ENCODE measurements at places on chromosomes 5 and 9.

DNA sequence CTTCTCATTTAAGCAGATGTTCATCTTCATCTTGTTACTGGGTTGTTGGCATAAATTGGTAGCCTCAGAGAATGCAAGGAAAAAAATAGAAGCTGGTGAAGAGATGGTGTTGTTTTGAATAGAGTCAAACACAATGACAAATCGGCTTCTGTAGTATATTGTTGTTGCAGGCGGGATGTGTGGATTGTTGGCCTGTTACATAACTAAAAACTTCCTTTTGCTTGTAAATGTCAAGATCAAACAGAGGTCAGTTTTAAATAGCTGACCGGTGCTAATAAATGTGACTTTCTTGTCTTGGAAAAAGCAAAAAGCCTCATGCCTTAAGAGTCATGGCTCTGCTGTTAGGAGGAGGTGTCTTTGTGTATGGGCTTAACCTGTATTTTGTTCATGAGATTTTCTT, 59.2 kb downstream of the CCDC192 start:
- DNase-seq, result no peak

DNA sequence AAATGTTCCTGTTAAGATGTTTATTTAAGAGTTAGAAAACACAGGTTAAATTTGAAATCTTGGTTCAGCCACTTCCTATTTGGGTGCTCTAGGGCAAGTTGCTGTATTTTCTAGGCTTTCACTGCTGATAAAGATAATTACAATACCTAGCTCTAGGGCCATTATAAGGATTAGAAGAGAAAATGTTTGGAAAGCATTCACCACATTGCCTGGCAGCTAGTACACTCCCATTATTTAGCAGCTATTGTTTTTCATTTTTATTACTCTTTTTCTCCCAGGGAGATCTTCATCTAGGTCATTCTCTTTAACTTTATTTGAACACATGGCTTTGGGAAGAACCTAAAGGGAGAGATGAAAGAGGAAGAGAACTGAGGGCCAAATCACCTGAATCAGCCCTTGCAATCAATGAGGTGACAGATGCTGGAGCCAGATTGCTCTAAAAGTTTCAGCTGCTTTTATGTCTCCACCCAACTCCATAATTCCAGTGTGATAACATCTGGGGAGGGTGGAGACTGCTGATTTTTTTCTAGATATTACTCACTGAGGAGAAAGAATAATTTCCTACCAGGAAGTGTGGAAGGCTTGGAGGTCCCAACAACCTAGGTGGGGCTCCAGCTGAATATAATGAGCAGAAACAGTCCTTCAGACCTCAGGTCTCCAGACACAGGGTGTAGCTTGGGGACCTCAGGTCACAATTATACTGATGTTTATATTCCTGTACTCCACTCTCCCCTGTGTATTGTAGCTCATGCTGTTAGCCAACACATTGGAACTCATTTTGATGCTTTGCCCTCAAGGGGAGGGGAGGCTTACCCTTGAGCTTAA, 640.0 kb downstream of the RAB3C start:
- DNase-seq, result no peak

DNA sequence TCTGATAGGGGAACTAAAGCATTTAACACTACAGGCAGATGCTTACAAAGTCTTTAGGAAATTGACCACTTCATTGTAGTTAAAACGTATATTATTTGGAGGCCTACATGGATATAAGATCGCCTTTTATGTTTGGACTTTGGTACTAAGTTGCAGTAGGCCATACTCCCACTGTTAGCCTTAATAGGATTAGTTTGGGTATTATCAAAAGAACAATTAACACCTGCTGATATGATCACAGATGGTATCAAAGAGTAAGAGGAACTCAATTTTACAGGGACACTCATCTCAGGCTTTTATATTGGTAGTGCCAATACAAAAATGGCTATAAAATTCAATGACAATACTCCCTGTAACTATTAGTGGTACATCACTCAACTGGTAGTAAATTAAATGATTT, 1183.0 kb downstream of the MAT2B start:
- no peak for DNase-seq

GRCh38 chr5:10685115-10685521, 75.9 kb downstream of the DAP start:
- DNase-seq, result no peak

- no peak for DNase-seq
These were observed 68.7 kb upstream of the CTSL start for GRCh38 chr9:87657190-87657589.

GRCh38 chr9:123395276-123395688, 39.3 kb downstream of the CRB2 start:
- DNase-seq, result no peak

DNA sequence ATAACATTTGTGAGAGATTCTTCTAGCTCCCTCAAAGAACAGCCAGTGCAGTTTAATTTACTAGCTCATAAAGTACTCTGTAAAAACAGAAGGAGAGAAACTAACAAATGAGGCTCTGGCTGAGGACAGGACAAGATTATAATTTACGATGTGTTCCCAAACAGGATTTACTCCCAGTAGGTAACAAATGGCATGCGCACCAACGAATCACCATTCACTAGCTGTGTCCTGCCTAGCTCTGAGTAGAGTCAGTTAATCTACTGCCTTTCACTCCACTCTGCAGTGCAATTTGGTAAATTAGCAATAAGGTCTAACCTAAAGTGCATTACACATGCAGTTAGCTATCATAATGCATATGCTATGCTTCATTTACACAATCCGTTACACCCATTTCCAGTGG, 497.4 kb upstream of the CCNG1 start:
- DNase-seq, result no peak

- DNase-seq, result no peak
These were observed 239.0 kb downstream of the SYK start for GRCh38 chr9:91040371-91041215.

GRCh38 chr9:6197330-6197729, 18.3 kb upstream of the IL33 start:
- DNase-seq, result no peak

DNA sequence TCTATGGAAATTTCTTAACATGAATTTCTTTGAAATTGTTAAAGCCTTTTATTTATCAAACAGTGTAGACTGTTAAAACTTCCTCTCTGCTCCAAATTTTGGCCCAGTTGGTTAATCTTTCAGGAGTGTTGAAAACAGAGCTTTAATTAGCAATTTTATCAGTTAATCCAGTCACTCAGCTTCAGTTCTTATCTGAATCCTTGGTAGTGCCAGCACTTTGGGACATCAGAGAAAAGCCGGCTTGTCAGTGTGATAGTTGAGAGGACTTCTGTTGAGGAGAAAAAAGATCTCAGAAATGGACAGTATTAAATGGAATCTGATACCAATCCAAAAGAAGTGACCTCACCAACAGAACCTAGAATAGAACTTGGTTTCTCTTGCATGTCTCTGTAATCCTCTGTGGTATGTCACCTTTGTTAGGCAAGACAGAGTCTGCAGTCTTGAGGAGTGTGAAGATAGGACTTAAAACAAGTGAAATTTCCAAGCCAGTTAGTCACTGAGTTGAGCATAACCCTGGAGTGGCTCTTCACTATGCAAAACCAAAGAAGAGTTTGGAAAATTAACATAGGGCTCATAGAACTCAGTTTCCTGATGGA, 251.8 kb downstream of the NNT start:
- no peak for DNase-seq

- DNase-seq, result no peak
These were observed 9.0 kb upstream of the CCDC125 start for GRCh38 chr5:69341520-69342161.

GRCh38 chr5:150734579-150735384, 24.0 kb downstream of the DCTN4 start:
- no peak for DNase-seq

GRCh38 chr9:91837981-91838731, 111.9 kb downstream of the ROR2 start:
- DNase-seq, result no peak

- no peak for DNase-seq
These were observed 13.0 kb upstream of the C9orf72 start for GRCh38 chr9:27586304-27586703.

DNA sequence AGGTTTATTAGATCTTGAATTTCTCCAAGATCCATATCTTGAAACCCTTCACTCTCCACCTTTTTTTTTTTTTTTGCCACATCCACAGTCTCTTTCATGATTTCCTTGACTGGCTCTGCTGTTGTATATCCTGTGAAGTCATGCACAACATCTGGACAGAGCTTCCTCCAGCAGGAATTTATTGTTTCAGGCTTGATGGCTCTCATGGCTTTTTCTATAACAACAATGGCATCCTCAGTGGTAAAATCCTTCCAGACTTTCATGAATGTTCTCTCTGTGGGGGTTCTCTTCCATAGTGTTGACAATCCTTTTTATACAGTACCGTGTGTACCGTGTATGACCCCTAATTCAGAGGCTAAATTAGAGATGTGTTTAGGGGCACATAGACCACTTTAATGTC, 24.0 kb downstream of the RANBP17 start:
- no peak for DNase-seq

DNA sequence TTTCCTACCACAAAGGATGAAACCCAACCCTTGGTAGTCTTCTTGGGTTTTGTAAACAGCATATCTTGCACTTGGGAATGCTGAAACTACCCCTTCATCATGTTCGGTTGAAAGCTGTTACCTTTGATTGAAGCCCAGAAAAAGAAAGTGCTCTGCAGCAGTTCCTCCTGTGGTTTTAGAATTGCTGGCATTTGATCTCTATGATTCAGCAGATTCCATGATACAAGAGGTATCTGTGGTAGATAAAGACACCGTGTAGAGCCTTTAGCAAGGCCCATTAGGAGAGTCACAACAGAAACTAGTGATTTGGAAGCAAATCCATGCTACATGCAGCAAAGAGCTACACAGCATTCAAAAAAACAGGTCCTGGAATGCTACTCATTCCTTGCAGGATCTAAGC, 557.0 kb downstream of the TLE1 start:
- DNase-seq, result no peak

- no peak for DNase-seq
These were observed 258.1 kb downstream of the SYK start for GRCh38 chr9:91059713-91060112.

- DNase-seq, result no peak
These were observed 2.5 kb upstream of the FGF1 start for GRCh38 chr5:142688281-142688989.

DNA sequence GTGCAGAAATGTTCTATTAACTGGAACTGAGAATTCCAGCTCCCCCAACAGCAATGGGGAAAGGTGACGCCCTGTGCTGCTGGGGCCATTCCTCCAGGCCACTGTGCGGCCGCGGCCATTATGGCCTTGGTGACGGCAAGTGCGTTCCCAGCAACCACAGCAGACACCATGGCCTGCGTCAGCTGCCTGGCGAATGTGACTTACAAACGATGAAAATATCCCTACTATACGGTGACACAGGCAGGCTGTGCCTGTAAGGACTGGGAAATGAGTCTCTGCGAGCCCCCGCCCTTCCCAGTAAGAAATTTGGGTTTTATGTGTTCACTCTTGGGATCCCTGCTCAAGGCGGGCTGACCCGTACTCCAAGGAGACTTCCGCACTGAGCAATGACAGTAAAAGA, 20.6 kb downstream of the CLPTM1L start:
- DNase-seq, result no peak

DNA sequence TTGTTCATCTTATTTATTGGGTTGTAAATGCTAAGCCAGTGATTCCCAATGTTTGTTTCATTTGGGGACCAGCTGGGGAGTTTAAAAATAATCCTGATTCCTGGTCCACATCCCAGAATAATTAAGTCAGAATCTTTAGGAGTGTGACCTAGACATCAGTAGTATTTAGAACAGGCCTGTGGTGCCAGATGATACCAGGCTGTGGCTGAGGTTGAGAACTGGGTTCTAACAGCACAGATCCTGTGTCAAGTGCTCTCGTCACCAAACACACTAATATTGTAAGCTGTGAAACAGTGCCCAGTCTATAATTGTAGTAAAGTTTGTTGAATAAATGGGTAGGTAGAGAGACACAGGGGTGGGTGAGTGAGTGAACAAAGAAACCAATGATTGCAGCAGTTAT, 172.1 kb upstream of the PPP1R2B start:
- DNase-seq, result no peak

DNA sequence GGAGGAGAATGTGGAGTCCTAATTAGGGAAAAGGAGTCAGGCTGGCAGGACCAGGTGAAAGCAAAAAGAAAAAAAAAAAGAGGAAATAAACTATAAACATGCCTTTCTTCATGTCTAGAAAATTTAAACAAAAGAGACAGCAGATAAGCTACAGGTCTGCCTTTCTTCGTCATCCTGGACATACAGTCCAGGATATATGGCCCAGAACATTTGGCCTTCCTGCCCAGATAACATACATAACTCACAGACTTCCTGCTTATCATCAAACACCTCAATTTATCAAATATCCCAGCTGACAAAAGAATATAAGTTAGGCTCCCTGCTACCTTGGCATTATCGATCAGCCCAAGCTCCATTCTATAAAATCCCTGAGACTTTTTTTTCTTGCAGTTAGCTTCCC, 11.2 kb downstream of the BTNL8 start:
- DNase-seq, result no peak

- no peak for DNase-seq
These were observed 154.1 kb upstream of the PAPPA start for GRCh38 chr9:115999498-115999897.

- no peak for DNase-seq
These were observed 35.7 kb downstream of the RAD50 start for GRCh38 chr5:132592521-132592920.

- no peak for DNase-seq
These were observed 43.4 kb upstream of the NR4A3 start for GRCh38 chr9:99778308-99778707.

GRCh38 chr9:99896119-99896518, 10.3 kb upstream of the STX17 start:
- DNase-seq, result no peak

DNA sequence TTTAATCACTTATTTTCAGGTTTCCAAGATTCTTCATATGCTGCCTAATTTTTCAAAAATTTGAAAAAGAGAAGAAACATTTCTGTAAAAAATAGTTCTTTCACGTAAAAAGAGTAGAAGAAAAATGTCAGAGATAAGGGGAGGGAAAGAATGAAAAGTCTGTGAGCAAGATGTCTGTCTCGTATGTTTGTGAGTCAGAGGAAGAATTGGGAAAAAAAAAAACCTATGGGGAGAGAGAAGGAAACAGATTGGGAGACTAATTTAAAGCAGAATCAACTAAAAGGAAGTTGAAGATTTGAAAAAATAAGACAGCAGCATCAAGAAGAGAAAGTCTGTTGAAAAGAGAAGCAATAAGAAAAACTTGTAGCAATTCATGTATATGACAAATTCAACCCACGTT, 456.3 kb downstream of the HINT1 start:
- no peak for DNase-seq

GRCh38 chr5:164053123-164053522, 547.7 kb downstream of the MAT2B start:
- no peak for DNase-seq

DNA sequence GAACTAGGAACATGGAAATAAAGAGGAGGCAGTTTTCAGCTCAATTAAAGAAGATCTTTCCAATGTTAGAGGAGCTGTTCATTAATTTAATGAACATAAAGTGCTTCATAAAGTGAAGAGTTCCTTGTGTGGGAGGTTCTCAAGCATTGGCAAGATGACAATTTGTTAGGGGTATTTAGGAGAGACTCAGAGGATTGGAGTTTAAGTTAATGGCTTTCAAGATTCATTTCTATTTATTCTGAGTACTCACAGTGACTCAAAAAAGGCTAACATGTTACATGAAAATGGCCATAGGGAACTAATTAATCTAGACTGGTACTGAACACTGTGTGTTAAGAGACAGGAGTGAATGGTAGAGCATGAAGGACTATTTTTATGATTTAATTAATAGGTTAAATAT, 55.4 kb upstream of the CDH12 start:
- DNase-seq, result no peak

All from stimulated activated CD8-positive, alpha-beta memory T cell treated with anti-CD3 and anti-CD28 coated beads, Interleukin-2, amount 100 ng/mL, for 48 hours (primary cell).